Bronchial epithelial cell (primary cell): ENCODE measurements at places on chromosomes 6 and 20. TPM values are rescaled to one million over a fixed set of nuclear protein-coding genes. Genes with fewer than 3 reads are reported as not detected.

GRCh38 chr20:3382836-3383235 is 24.6 kb downstream of the DNAAF9 start:
- DNase-seq: no peak

DNA sequence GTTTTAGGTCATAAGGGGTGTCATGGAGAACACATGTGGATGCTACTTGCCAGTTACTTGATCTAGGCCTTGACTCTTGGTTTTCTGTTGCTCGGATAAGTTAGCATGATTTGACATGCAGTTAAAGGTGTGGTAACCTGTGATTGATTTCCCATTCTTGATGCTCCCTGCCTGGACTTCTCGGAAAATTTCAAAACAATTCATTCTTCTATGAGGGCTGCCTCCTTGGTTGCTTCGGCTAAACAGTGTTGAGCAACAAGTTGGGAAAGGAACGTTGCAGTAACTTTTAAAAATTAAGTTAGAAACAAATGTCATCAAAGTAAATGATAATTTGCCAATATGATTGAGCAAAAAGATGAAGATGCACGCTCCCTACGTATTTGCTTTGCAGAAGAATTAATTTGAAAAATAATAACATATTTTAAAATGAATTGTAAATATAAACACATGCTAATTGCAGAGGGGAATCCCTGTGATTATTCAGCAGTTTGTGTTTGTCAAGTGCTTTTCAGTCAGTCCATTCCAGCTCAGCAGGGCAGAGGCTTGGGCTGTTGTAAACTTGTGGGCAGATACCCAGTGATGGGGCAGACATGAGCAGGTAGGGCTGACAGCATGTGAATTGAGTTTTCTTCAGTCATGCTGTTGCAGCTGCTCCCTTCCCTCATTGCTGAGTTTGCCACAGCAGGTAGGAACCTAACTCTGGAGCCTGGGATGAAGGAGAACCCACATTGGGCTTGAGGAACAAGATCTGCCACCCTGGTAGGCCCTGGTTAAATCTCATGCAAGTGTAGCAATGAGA is 110.2 kb downstream of the ESR1 start:
- DNase-seq: peak; percentile 70

DNA sequence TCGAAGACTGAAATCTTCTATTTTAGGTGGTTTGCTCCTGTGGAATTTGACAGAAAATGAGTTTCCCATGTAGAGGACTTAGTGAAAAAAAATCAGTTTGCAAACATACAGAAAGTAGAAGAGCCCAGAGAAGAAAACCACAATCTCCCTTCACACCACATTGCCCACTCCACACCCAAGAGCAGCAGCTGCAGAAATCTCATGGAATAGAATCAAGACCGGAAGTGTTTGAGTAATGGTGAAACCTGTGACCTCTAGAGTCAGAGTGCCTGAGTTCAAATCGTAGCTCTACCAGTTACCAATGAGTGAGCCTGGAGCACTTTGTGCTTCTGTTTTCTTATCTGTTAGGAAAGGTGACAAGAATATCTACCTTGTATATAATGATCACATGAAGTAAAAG is 4.6 kb downstream of the SIRPG start:
- no peak for DNase-seq

The BPI gene
- not detected in 2 replicates for total RNA-seq

GRCh38 chr6:163146036-163146435 is 268.5 kb upstream of the QKI start:
- DNase-seq: no peak

DNA sequence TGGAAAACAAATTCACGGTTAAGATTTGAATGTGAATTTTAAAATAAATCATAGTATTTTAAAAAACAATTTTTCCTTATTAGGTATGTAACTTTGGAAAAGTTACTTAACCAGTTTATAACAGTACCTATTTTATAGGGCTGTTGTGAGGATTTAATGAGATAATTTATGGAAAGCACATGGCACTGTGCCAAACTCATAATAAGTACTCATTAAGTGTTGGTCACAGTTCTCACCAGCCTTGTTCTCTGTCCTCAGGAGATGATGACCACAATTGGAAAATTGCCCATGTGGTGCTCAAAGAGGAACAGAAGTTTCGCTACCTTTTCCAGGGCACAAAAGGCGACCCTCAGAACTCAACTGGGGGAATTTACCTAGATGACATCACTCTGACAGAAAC is 39.6 kb downstream of the MEP1A start:
- no peak for DNase-seq

DNA sequence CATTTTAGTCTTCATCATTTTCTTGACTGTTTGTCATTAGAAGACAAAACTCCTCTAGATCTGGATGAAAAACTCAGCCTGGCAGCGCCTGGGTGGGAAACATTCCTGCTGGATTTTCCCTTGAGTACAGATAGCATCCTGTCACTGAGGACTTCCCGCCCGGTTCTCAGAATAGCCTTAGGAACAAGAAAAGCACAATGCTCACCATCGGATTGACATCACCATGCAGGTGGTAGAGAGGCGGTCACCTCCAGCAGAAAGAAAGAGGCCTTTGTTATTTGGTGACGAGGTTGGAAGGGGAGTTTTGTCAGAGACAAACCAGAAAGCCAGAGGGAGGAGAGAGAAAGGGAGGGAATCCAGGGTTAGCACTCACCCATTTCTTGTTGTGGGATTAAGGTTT is 39.8 kb downstream of the KIF25 start:
- no peak for DNase-seq
